ENCODE measurements at places on chromosomes 4 and X.

GRCh38 chr4:16858275-16858752 lies 40.1 kb downstream of the LDB2 start:
- DNase-seq = no peak

GRCh38 chr4:183467246-183467645 lies 22.8 kb downstream of the CDKN2AIP start:
- no peak for DNase-seq

GRCh38 chr4:36274158-36274557 lies 7.3 kb upstream of the DTHD1 start:
- no peak for DNase-seq

- no peak for DNase-seq
Measured at GRCh38 chr4:183746305-183747229, 87.5 kb downstream of the TRAPPC11 start.

GRCh38 chrX:142999199-142999701 lies 26.5 kb upstream of the SPANXN4 start:
- DNase-seq = no peak

DNA sequence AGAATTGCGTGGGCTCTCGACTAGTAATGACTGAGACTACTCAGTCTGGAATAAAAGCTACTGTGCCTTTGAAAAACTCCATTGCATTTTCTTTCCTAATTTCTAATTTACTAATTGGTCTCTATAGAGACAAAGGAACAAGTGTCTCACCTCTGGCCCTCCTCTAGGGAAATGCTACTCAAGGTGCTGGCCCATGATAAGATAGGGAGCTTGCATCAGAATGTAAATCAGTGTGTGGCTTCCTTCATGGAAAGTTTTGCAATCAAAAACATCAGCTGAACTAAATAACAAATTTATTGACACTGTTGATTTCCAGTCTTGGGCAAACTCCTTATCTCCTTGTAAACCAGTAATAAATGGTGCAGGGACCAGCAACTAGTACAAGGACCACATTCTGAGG lies 81.8 kb downstream of the SRPX start:
- DNase-seq = no peak
